ENCODE measurements at places on chromosomes 2 and 18.

GRCh38 chr2:199798831-199799580, 52.0 kb downstream of the FTCDNL1 start:
- no peak for DNase-seq

GRCh38 chr2:121771976-121772742, 16.7 kb downstream of the TSN start:
- no peak for DNase-seq

DNA sequence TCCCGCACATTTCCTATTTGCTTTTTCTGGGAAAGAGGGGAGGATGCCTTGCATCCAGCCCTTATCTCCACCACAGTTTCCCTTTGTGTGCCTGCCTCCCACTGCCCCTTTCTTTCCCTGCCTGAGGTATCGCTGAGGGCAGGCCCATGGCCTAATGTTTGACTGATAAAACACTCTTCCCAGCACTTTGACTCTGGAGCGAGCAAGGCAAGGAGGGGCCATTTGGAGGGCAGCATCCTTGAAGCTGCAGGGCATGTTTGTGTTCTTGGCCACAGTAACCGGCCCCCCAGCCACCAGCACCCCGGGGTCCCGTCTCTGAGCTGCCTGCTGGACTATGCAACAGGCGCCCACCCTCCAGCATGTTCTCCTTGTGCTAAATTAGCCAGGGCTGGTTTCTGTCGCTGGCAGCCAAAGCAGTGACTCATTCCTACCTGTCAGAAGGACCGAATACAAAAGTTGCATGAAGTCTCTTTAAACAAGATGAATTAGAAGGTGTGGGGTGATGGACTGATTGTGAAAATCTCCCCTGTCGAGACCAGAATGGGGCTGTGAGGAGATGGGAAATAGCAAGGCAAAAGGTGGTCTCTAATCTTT, 50.7 kb downstream of the BCL2L11 start:
- no peak for DNase-seq

DNA sequence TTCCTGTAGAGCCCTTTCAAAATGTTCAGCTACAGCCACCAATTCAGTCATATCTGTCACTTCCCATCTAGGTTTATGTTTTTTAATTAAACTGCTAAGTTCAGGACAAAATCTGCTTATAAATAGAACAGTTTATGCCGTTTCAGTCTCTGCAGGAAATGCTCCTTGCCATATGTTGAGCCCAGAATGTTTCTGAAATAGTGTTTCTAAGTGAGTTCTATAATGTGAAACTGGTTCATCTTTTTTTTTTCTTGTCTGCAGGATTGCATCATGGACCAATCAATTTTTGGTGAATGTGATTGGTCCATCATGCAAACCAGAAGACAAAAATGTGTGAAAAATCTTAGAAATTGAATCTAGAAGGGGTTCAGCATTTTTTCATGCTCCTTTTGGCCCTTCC, 30.2 kb upstream of the RHOB start:
- no peak for DNase-seq

DNA sequence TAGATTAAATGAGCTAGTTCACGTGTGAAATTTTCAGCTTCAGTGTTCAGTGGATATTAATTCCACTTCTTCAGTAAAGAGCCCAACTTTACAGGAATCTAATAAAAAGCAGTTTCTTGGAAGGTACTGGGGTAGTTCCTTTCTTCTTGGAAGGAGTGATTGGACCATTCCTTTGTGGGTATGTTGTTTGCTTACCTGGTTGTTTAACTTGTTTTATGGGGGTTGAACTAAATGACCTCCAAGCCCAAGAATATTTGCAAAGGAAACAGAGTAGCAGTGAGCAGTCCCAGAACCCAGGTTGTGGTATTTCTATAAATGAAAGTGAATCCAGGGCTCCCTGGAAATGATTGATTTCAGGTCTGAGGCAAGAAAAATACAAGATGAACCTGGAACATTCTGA, 31.4 kb downstream of the KCNJ13 start:
- DNase-seq = no peak

GRCh38 chr18:37962316-37962966, 396.8 kb upstream of the CELF4 start:
- DNase-seq = no peak

GRCh38 chr2:148721991-148722777, 77.6 kb downstream of the EPC2 start:
- no peak for DNase-seq

GRCh38 chr2:101133492-101134100, 17.6 kb downstream of the TBC1D8 start:
- no peak for DNase-seq
